Smooth muscle cell of the coronary artery (primary cell): ENCODE measurements at places on chromosomes 3 and 15. TPM values are rescaled to one million over a fixed set of nuclear protein-coding genes. Genes with fewer than 3 reads are reported as not detected.

The ZMYND10 gene
- 0.70 and 1.1 TPM in 2 replicates for total RNA-seq

The FOXP1 gene
- 56.7 and 83.2 TPM in 2 replicates for total RNA-seq

The ENTPD3 gene
- total RNA-seq, result 0.12 TPM in 1 of 2 replicates, not detected in the other

The C15orf62 gene
- total RNA-seq, result under 0.01 TPM in 1 of 2 replicates, not detected in the other

The PSTPIP1 gene
- total RNA-seq, result 0.82 and 1.4 TPM in 2 replicates

The CPNE4 gene
- total RNA-seq, result not detected in 2 replicates

The RAD51 gene
- total RNA-seq, result 0.70 and 3.2 TPM in 2 replicates

The C3orf70 gene
- 0.23 TPM in 1 of 2 replicates, not detected in the other for total RNA-seq

The IFT122 gene
- total RNA-seq, result 26.4 and 50.1 TPM in 2 replicates

The CAND2 gene
- 0.83 and 4.8 TPM in 2 replicates for total RNA-seq

The PRR20G gene
- total RNA-seq, result not detected in 2 replicates

The SLC6A20 gene
- not detected in 2 replicates for total RNA-seq

The LAMB2 gene
- total RNA-seq, result 460 and 630 TPM in 2 replicates

The CELSR3 gene
- total RNA-seq, result 0.35 and 0.45 TPM in 2 replicates

The MAGEL2 gene
- total RNA-seq, result under 0.01 TPM in 2 replicates

The TRIM59 gene
- total RNA-seq, result 3.4 and 16.5 TPM in 2 replicates

The C3orf85 gene
- total RNA-seq, result not detected in 2 replicates

The SIDT1 gene
- total RNA-seq, result not detected in 2 replicates

The HRG gene
- total RNA-seq, result not detected in 2 replicates

The TMEM207 gene
- total RNA-seq, result not detected in 2 replicates

The ANKRD34C gene
- total RNA-seq, result not detected in 2 replicates

The ARGFX gene
- total RNA-seq, result not detected in 2 replicates

The AGBL1 gene
- total RNA-seq, result not detected in 2 replicates

The KCNMB2 gene
- total RNA-seq, result not detected in 2 replicates

The PCBP4 gene
- 27.3 and 54.3 TPM in 2 replicates for total RNA-seq
